Activated CD4-positive, alpha-beta T cell treated with anti-CD3 and anti-CD28 coated beads, Interleukin-2, Interleukin-4, amounts not matched to agents 100 ng/mL and 50 ng/mL, durations not matched to agents 16 hours and 8 hours (primary cell): ENCODE measurements at places on chromosomes 5 and 9.
A peak's percentile ranks its signal among the peaks of the same experiment; 100 is the strongest.

- DNase-seq, result no peak
These were observed 4.9 kb downstream of the ADAM19 start for GRCh38 chr5:157570531-157571200.

DNA sequence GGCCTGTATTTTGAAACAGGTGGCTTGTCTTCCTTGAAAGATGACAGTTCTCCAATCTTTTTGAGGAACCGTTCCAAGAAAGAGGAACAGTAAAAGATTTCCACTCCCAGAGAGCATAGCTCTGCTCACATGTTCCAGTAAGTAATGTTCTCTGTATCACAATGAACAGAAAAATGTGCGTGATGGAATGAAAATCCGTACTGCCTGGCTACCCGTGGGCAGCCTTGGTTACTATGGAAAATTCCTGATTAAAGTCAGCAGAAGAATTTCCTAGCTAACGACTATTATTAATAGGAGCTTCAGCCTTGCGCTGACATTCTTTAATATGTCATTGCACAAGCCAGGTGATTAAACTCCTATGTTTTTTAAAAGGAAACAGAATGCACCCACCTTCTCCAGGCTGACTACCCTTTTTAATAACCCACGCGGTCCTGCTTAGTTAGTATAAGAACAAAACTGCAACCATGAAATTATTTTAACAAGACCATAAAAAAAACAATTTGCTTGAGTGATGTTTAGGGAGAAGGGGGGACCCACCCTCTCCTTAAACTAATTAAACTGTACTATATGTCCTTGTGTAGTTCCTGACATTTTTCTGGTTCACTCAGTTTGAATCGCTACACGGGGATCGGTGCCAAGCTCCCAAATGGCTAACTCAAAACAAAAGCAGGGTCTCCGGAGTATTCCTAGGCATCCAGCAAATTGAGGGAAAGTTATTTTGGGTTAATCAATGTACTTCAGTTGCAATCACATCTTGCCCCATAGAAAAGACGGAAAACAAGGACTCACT, 54.8 kb upstream of the CPEB4 start:
- DNase-seq, result no peak

- DNase-seq, result no peak
These were observed 17.7 kb downstream of the TTLL11 start for GRCh38 chr9:122075135-122076030.

DNA sequence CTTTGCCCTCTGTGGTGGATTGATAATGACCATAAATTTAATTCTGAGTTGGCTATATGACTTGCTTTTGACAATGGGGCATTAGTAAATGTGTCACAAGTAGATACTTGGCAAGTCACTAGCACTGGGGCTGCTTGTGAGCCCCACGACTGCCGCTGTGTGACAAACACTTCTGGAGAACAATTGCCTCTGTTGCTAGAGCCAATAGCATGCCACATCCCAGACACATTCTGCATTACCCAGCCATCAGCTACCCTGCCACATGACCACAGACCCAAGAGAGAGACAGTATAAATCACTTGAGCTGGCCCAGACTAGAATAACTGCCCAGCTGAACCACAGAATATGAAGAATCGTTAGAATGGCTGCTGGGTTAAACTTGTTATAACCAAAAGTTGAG, 753.2 kb upstream of the DMAC1 start:
- no peak for DNase-seq

GRCh38 chr9:110123341-110124095, 84.4 kb downstream of the C9orf152 start:
- no peak for DNase-seq

GRCh38 chr5:131491749-131492148, 143.3 kb downstream of the RAPGEF6 start:
- no peak for DNase-seq

DNA sequence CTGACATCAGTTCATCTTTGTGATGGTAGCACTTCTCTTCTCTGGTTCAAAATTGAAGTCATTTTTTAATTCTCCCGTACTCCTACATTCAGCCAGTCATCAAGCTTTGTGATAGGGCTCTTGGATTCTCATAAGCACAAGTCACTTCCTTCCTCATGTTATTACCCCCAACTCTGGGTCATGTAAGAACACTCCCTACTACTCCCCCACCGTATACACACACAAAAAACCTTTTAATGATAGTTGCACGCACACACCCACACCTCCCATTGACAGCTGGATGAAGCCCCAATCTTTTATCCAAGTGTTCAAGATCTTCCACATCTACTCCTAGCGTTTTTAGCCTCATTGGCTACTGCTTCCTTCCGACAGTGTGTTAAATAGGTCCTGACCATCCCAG, 16.8 kb downstream of the KDM3B start:
- DNase-seq, result no peak

DNA sequence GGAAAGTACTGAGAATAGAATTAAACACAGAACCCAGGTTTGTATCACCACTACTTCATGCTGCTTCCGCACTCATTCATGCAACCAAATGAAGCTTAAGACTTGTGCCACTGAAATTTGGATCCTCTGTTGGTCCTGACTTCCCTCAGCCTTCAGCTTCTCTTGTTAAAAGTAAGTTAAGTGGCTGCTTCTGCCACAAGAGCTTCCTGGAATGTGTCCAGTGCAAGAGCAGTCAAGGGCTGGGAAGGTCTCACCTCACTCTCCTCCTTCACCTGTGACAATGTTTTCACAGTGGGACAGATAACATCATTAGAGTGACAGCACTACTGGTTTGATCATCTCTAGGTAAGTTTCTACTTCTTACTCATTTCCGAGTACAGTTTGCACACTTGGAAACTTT, 7.9 kb downstream of the SNCAIP start:
- DNase-seq, result no peak

- DNase-seq, result no peak
These were observed 29.2 kb downstream of the CD14 start for GRCh38 chr5:140603734-140604133.

DNA sequence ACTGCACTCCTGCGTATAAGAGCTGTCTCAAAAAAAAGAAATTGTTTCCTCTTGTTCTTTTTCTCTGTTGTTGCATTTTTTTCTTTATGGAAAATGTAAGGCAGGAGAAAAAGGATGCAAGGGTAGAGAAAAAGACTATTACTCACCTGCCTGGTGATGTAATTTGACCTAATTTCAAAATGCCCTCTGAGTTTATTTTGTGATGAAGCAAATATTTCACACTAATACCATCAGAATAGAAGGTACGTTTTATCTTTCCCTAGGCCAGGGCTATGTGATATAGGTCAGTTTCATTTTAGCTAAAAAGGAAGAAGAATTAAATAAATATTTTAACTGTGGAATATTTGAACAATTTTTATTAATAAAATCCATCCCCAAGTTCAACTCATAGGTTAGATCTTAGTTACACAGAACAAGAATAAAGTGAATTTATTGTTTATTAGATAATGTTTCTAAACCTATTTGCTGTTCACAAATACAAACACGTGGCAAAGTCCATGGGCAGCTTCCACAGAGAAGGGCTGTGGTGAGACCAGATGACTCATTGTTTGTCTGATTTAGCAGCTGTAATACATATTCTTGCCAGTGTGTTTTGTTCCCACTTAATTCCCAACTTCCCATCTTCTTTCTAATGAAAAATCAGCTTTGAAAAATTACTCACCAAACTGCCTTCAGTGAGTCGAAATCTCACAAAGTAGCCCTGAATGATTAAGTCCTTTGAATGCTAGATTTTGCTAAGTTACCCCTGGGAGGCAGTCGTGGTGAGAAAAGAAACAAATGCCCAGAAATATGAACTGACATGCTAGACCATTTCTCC, 52.8 kb upstream of the CCDC112 start:
- DNase-seq, result no peak

DNA sequence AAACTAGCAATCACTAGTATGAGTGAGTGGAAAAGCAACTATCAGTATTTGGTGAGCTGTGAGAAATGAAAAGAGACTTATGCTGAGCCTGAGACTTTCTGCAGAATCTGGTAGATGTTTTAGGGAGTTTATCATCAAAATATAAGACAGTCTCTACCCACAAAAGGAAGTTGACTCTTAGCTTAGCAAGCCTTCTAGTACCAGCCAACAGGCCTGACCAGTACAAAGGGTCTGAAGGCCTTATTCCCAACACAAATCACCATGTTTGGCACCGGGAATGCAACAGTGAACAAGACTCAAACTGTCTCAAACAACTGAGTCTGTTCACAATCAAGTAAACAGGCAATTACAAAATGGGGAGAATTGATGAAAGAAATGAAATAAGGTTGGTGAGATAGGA, 244.4 kb downstream of the CWC27 start:
- DNase-seq, result no peak

DNA sequence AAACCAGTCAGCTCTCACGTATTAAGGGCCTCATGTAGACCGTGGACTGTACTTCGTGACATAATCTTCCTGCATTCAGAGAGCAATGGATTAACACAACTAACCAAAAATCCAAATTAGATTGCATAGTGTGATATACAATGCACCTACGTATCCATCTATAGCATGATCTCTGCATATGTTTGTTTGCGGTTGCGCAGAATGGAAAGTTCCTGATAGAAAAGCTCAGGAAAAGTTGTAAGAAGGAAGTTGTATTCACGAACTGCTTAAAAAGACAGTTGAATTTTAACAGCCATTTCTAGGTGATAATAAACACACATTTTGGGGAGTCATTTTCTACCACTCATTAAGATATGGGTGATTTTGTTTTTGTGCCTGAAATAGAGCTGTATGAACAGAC, 869.0 kb downstream of the TLE4 start:
- DNase-seq, result no peak

- no peak for DNase-seq
These were observed 489.8 kb downstream of the MAT2B start for GRCh38 chr5:163995206-163995605.

GRCh38 chr9:134396825-134397224, 70.6 kb downstream of the RXRA start:
- DNase-seq, result peak; percentile 63

DNA sequence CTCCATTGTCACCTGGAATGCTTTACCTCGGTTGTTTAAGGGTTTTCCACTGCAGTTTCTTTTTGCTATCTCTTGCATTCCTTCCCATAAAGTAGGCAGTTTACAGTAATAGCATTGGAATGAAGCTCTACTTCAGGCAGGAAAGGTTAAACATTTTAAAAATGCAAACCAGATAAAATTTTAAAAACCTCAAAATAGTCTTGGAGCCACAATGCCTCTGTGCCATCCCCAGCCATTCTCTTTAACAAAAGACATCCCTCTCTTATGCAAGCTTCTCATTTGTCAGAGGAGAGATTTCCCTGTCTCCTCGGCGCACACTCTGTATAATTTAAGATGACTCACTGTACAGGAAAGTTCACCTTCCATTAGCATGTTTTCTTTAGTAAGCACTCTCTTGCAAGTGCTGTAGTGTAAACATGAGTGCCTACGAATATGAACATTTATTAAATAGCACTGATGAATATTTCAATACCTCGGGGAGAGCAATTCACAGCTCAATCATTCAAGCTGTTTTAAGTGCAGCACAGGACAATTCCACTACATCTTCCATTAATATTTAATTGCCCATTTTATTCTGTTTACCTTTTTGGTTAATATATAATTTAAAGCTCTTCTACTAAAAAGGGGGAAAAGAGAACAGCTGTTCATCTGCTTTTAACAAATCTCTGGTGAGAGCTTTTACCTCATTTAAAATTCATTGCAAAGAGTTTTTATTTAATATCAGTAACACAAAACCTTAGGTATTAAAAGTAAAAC, 343.6 kb downstream of the SPATA31D1 start:
- DNase-seq, result no peak

- no peak for DNase-seq
These were observed 58.9 kb upstream of the CNTLN start for GRCh38 chr9:17075758-17076485.

- no peak for DNase-seq
These were observed 80.9 kb upstream of the SPATA31D4 start for GRCh38 chr9:81847181-81847915.

GRCh38 chr5:78771260-78772205, 123.0 kb upstream of the LHFPL2 start:
- DNase-seq, result no peak

DNA sequence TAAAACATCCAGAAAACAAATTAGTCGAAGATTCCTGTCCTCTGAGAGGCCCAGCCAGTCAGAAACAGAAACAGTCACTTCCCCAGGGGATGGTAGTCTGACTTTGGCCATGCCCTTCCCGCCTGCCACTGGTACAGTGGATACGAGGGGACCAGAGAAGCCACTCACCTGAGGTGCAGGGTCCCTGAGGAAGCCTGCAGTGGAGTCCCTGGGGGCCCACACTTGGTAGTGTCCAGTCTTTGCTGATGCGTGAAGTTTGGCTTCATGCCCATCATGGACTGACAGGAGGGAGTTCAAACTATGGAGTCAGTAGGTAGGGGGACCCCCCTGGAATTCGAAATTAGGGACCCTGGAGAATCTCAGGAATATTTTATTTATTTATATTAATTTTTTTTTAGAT, 147.5 kb downstream of the DAB2IP start:
- DNase-seq, result no peak

GRCh38 chr9:129036923-129037766, 719 bp downstream of the MIGA2 start:
- no peak for DNase-seq

DNA sequence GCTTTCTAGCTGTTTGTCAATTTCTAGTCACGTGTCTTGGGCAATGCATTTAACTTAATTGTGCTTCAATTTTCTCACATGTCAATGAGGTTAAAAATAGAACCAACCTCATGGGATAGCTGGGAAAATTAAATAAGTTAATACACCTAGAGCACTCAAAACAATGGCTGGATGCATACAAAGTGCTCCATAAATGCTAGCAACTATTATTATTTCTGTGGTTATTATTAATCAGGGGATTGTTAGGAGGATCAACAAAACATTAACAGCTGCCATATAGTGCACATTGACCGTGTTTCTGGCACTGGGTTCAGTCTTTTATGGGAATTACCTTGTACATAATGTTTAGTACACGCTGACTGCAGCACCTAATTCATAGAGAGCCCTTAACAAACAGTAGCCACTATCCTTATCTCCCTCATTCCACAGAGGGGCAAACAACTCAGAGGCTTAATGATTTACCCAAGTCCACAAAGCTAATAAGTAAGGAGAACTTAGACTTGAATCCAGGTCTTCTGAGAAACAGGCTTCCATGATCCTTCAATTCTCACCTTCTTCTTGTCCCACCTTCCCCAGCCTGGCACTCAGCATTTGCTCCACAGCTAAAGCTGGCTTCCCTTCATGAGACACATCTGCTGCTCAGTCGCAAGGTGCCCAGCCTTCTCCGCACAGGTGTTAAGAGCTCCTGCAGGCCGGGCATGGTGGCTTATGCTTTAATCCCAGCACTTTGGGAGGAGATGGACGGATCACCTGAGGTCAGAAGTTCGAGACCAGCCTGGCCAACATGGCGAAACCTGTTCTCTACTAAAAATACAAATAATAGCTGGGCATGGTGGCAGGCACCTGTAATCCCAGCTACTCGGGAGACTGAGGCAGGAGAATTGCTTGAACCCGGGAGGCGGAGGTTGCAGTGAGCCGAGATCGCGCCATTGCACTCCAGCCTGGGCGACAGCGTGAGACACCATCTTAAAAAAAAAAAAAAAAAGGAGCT, 137.4 kb upstream of the ABCA1 start:
- DNase-seq, result no peak

GRCh38 chr9:107137495-107138202, 145.4 kb upstream of the RAD23B start:
- DNase-seq, result peak; percentile 30
